ENCODE measurements at places on chromosomes 2 and 18. TPM values are rescaled to one million over a fixed set of nuclear protein-coding genes. Genes with fewer than 3 reads are reported as not detected.

- DNase-seq = no peak
Measured at GRCh38 chr2:149467436-149467835, 120.1 kb downstream of the MMADHC start.

Gene MC5R
- total RNA-seq = not detected

Gene GPR39
- total RNA-seq = not detected

Gene FBXO15
- total RNA-seq = not detected

DNA sequence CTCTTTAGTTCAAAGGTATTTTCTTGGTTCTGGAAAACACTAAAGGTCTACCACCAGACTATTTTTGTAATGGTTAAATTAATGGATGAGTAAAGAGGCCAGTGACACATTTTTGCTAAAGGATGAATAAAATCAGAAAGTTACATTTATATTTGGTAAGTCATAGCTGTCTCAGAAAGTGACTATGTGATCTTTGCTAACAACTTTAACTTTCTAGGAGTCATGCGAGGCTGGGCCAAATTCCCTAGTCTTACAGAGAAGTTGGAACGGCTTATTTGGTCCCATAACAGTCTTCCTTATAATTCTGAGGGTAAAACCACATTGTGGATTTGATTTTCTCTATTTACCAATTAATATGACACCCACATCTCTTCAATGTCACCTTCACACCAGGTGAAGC lies 198.1 kb downstream of the PDE1A start:
- DNase-seq = no peak

- DNase-seq = no peak
Measured at GRCh38 chr2:36389091-36389564, 33.5 kb downstream of the CRIM1 start.

GRCh38 chr2:69298862-69299261 lies 88.2 kb downstream of the GFPT1 start:
- no peak for DNase-seq

GRCh38 chr2:136613096-136613495 lies 152.2 kb upstream of the THSD7B start:
- no peak for DNase-seq

GRCh38 chr2:190762566-190762965 lies 113.7 kb downstream of the NAB1 start:
- no peak for DNase-seq

DNA sequence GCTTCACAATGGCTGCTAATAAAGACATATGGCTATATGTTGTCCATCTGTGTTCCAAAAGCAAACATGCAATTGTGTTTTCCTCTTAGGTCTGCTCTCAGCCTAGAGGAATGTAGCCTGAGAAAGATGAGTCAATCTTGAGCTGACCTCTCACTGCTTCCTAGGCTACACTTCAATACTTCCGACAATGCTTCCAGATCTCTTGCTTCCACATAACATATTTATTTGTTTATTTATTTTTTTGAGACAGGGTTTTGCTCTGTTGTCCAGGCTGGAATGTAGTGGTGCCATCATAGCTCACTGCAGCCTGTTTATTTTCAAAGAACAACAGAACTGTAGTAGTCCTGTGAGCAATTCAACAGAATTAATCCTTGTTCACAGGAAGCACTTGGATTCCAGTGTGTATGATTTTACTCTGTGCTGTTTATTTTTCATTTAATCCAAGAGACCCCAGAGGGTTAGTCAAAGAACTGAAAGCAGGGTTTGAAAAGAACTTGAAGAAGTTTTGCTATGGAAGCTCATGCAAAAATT lies 437.9 kb downstream of the TXNL1 start:
- no peak for DNase-seq

DNA sequence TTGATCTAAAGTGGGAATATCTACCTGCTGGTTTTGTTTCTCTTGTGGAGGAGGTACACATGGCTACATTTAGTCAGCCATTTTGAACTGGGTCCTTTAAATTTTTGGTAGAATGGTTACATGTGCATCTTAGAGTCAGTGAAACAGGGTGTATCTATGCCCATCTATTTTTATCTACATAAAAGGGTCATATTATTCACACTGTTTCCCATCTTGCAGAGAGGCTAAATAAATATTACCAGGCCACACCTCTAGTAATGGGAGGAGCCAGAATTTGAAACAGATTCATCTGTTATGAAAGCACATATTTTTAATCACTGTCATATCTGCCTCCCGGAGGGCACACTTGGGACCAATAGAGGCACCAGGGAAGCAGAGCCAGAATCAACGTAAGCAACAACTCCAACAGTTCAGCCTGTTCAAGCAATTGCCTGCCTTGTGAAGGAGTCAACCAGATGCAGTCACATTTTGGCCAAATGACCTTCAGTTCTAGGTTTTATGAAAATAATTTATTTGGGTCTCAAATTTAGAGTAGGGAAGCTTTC lies 376.8 kb downstream of the TSN start:
- DNase-seq = no peak

DNA sequence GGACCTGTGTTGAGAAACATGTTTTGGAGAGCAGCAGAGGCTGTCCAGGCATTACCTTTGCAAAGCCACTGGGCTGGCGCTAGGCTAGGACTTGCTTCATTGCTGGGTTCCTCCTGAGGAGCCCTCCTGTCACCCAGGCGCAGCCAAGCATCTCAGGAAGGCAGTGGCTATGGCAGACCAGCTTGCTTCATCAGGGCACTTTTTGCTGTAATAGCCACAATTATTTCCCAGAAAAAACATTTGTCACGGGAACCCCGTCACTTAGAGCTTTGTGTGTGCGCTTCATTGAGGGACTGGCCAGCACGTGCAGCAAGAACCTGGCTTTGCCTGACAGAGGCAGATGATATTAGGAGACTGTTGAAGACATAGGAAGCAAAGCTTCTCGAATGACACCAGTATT lies 36.4 kb downstream of the SLC20A1 start:
- DNase-seq = no peak

DNA sequence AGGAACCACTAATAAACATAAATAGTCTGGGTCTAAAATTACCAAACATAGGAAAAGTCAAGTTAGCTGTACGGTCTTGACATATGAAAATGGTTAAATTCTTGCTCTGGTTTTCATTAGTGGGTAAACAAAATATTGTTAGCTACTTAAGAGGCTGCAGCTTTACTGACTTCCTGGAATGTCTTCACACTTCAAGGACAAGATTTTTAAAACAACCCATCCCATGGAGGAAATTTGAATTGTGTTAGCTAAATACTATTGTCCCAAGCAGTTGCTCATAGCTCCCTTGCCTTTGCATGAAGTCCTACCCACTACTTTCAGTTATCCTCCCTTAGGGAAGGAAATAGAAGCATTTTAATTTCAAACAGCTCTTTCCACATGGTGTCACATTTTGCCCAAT lies 128.5 kb downstream of the EPHA4 start:
- no peak for DNase-seq

Data from posterior vena cava (tissue), 2 donors.